Stimulated activated CD4-positive, alpha-beta T cell treated with anti-CD3 and anti-CD28 coated beads, Interleukin-12 subunit alpha, Interleukin-12 subunit beta, amount 100 ng/mL, for 24 hours (primary cell): ENCODE measurements at places on chromosomes 1 and 21.

DNA sequence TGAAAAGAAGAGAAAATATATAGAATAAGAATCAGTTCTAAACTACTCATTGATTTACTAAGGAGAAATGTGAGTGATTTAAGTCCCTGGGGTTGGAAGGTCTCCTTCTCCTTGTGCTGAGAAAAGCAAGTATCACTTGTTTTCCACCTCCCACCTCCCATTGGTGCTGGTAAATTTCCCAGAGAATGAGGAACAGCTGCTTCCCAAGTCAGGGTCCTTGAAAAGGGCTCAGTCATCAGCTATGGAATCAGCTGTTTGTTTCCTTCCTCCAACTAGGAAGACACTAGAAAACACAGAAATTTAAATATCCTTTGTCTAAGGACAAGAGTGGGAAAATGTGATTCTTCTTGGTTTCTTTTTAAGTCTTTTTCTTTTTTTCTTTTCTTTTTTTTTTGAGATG lies 131.3 kb upstream of the C1orf21 start:
- DNase-seq: no peak

GRCh38 chr1:156700736-156701531 lies 4.4 kb downstream of the CRABP2 start:
- DNase-seq: no peak

- no peak for DNase-seq
Observed at GRCh38 chr1:47656719-47657685, 219.2 kb downstream of the FOXD2 start.

GRCh38 chr1:10765734-10766478 lies 30.5 kb downstream of the CASZ1 start:
- no peak for DNase-seq

GRCh38 chr1:30194741-30195423 lies 528.5 kb downstream of the MATN1 start:
- DNase-seq: no peak

GRCh38 chr1:44035726-44036408 lies 4.6 kb upstream of the SLC6A9 start:
- DNase-seq: no peak

- no peak for DNase-seq
Observed at GRCh38 chr21:36433059-36433709, 46.7 kb downstream of the CLDN14 start.

GRCh38 chr1:14724678-14725077 lies 126.2 kb downstream of the KAZN start:
- DNase-seq: no peak

- DNase-seq: no peak
Observed at GRCh38 chr1:55594701-55595100, 379.5 kb upstream of the USP24 start.

GRCh38 chr1:205922314-205922713 lies 20.9 kb downstream of the SLC26A9 start:
- no peak for DNase-seq

- DNase-seq: no peak
Observed at GRCh38 chr1:168312718-168313604, 32.3 kb downstream of the TBX19 start.

GRCh38 chr1:156464825-156465452 lies 35.6 kb downstream of the MEF2D start:
- no peak for DNase-seq

GRCh38 chr1:37342736-37343135 lies 131.6 kb upstream of the ZC3H12A start:
- DNase-seq: no peak

DNA sequence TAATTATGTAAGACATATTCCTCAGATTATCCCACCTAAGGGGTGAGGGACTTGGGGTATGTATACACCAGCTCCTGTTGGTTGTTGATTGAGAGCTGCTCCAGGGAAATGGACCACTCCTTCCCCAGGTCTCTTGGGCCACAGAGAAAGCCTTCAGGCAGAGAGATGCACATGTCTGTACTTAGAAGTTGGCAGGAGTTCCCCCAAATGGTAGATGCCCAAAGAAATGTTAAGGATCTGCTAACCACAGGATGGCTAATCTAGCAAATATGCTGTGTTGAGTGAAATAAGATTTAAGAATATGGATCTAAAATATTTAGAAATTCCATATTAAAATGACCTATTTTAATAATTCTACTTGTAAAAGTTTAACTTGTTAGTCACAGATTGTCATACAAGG lies 100.8 kb upstream of the DNAH14 start:
- DNase-seq: no peak

DNA sequence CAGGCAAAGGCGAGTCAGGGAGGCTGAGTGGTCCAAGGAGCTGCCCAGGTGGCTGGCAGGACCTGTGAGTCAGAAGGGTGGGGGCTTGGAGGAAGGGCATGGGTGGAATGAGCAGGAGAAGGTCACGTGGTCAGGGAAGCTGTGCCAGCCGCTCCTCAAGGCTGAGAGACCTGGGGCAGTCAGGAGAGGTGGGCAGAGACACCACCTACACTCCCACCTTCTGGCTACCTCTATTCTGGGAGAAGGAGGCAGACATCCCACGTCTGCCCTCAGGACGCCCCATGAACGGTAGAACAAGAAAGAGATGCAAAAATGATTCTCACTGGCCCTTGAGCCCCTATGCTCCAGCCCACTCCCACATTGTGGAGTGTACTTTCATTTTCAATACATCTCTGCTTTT lies 151.8 kb upstream of the RAB4A start:
- DNase-seq: no peak

- no peak for DNase-seq
Observed at GRCh38 chr1:76083189-76083588, 8.6 kb downstream of the ST6GALNAC3 start.

- DNase-seq: no peak
Observed at GRCh38 chr1:230174471-230175162, 107.6 kb downstream of the GALNT2 start.

GRCh38 chr1:183652547-183653461 lies at the start of gene APOBEC4:
Gene APOBEC4, minus strand, starts transcription at chr1:183653316. Its CDS starts 4,535 bp downstream, at chr1:183648781.
- no peak for DNase-seq

DNA sequence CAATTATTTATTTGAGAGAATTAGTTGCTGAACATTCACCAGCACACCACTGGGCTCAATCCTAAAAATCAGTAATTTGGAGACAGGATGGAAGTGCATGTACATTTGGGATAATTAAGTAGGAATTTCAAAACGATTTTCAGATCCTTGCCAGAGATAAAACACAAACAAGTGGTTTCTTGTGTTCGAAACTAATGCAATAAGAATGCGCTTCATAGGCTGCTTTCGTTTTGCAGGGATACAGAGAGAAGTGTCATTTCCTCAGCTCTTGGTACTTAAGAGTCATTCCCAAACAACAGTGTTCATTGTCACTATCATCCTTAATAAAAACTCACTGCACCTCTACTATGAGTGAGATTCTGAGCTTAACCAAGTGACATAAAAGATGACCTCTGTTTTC lies 20.6 kb upstream of the USP24 start:
- no peak for DNase-seq

GRCh38 chr1:48561444-48561843 lies 89.4 kb upstream of the SPATA6 start:
- no peak for DNase-seq

DNA sequence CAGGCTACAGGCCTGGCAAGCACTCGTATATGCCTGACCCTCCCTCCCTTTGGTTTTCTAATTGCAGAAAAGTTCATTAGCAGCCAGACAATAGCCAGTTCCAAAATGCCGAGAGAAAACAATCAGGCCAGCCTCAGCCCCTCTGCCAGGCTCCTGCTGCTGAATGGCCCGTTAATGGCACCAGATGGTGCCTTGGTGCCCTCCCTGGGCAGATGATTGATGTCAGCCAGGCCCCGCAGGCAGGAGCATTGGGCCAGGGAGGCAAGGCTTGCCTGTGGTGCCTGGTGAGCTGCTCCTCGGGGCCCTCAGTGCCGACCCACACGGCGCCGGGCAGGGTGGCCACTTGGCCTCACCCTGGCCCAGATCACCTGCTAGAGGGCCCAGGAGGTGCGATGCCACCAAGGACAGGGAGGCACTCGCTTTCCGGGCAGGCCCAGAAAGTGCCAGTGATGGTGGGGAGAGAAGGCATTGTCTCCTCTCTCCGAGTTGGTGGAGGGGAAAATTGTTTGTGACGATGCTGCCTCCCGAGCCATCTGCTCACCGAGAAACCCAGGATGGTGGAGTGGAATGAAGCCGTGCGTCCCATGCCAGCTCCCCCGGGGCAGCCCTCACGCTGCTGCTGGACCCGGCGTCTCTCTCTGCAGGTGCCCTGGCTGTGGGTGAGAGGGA lies 28.1 kb downstream of the QSOX1 start:
- DNase-seq: no peak

DNA sequence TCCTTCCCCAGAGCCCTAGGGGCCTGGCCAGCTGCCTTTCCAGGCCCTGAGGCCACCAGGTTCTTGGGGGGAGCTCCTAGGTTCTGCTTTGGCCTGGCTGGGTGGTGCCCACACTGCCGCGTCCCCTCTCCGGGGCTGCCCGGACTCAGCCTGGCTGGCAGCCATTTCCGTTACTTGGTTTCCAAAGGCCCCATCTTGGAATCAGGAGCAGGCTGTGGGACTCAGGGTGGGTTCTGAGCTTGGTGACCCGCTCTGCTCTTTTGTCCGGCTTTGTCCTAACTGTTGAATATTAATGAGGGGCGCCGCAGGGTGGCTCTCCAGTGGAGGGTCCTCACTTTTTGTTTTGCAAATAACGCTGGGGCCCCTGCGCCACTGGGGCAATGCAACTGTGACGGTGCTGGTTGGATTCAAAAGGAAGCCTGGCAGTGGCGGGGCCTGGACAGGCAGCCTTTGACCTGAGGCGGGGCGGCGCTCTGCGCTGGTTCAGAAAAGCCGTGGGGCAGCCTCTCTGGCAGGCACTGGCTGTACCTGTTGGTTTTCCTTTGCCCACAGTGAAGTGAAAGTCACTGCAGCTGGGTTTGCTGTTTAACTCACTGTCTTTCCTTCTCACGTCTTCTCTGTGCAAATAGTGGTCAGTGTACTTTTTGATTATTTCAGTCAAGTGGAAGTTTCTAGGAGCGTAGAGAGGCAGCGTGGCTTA lies 20.2 kb downstream of the SKI start:
- no peak for DNase-seq

DNA sequence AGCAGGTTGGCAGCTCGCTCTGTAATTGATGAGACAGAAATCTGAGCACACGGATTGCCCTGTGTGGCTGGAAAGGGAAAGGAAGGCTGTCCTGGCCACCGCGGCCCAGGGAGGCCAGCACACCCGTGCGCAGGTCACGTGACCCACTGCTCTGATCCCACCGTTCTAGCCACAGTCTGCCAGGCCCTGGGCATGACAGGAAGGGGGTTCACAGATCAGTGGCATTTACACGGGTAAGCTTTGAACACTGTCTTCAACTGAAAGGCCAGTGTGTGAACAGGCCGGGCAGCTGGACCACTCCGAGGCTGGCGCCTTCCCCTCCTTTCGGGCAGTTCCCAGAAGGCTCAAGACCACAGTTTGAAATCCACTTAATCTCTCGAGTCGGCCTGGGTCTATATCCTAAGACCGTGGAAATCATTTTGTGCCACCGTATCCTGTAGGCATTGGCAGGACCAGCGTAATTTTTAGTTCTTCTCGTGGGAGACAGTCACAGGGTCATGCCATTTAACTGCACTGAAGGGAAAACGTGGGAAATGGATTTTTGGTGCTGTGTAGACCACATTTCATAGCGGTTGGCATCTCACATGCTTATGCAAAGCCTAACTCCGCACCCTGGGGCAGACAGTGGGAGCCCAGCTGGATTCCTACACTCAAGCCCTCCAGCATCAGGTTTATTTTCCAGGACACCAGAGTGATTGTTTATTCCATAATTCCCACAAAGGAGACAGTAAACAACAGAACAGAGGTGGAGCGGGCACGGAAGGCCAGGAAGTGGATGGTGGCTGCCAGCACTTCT lies 3.1 kb upstream of the ADARB1 start:
- DNase-seq: no peak

DNA sequence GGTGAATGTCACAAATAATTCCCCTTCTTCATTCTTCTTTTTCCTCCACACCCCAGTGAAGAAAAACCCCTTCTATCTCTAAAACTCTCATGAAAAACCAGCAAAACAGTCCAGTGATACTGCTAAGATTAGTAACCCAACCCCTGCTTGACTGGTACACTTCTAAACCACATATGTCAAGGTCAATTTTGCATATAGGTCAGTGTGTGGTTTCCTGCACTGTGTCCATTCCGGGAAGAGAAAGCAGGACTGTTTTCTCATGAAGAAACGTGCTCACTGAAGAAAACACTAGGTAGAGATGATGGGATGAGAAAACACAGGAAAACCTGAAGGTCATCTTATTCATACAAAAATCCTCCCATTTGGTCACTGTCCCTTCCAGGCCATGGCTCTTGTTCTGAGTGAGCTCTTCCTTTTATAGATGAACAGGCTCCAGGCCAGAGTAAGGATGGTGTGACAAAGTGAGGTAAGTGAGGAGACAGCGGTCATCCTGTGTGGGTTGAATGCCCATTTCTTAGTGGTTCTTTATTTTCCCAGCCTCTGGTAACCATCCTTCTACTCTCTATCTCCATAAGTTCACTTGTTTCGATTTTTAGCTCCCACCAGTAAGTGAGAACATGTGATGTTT lies 122.7 kb downstream of the FASLG start:
- no peak for DNase-seq

DNA sequence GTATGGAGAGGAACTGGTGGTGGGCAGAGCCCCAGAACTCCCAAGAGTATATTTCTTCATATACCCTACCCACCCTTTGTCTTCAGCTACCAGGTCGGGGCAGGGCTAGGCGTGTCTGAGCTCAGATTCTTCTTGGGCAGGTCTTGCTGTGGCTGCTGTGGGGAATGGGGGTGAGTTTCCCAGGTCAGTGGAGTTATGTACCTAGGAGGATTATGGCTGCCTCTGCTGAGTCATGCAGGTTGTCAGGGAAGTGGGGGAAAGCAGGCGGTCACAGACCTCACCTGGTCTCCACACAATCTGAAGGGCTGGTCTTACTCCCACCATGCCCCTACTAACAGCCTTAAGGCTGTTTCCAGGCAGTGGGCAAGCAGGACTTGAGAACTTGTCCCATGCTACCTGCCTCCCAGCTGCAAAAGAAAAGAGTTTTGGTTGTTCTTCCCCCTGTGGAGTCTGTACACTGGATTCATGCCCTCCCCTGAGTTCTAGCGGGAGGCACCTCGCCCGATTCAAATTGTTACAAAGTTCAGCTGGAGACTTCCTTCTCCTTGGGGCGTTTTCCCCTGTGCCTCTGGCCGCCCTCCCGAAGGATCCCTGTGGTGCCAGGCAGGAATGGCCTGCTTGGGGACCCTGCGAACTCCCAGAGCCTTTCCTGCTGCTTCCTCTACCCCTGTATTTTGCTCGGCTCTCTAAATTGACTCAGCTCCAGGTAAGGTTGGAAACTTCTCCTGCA lies 58.6 kb downstream of the NPHS2 start:
- DNase-seq: no peak

- no peak for DNase-seq
Observed at GRCh38 chr1:38569932-38570656, 289.5 kb downstream of the RRAGC start.

DNA sequence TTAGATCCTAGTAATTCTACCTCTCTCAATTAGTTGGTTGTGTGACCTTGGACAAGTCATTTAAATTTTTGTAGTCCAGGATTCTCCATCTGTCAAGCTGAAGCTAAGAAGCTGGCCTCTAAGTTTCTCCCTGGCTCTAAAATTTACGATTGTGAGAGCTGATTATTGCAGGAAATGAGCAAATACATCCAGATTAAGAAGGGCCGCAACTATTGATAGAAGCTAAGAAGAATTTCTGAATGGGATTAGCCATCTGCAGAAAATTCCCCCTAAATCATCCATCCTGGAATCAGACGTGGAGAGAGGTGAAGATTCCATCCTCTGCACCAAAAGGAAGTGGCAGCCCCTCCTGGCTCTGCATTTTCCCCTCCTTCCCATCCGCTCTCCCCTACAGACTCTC lies 55.0 kb downstream of the HIVEP3 start:
- DNase-seq: no peak
